ENCODE measurements at places on chromosomes 7 and 10.

GRCh38 chr10:131849591-131850382, 51.0 kb upstream of the PPP2R2D start:
- DNase-seq: no peak

GRCh38 chr7:51315393-51316261, 982 bp downstream of the COBL start:
- DNase-seq: no peak

DNA sequence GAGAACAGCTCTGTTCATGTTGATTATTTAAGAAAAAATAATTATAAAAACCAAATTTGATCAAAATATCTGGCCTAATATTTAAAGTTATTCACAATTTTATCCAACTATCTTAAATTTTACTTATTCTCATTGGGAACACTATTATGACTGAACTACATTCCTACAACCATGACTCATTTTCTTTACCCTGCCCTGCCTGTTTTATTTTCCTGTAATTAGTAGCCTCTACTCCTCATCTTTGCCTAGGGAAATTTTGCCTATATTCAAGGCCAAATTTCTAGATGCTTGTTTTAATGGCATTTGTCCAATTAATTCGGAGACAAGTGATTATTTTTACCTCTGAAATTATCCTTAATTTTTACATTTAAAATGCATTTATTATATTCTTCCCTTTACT, 289.7 kb upstream of the TMEM229A start:
- DNase-seq: no peak

GRCh38 chr10:75304741-75305390, 69.1 kb upstream of the COMTD1 start:
- no peak for DNase-seq

DNA sequence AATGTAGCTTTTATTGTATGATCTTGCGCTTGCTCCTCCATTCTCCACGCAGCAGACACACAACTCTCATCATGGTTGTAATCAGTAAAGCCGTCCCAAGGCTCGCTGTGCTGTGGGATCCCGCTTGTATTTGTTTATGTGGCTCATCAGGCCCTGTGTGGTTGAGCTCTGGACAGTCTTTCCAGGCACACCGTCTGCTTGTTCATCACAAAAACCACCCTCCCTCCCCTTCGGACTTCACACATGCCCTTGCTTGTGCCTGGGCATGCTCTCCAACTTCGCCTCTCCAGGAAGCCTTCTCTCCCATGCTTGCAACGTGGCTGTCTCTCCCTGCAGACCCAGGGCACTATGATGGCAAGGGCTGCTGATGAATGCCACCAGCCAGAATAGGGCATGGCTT, 62.4 kb downstream of the HK1 start:
- no peak for DNase-seq

GRCh38 chr7:51069411-51070083, 247.1 kb downstream of the COBL start:
- no peak for DNase-seq

- no peak for DNase-seq
Measured at GRCh38 chr10:4780782-4781181, 45.2 kb upstream of the AKR1E2 start.

- no peak for DNase-seq
Measured at GRCh38 chr10:24569330-24569796, 154.3 kb downstream of the ARHGAP21 start.

DNA sequence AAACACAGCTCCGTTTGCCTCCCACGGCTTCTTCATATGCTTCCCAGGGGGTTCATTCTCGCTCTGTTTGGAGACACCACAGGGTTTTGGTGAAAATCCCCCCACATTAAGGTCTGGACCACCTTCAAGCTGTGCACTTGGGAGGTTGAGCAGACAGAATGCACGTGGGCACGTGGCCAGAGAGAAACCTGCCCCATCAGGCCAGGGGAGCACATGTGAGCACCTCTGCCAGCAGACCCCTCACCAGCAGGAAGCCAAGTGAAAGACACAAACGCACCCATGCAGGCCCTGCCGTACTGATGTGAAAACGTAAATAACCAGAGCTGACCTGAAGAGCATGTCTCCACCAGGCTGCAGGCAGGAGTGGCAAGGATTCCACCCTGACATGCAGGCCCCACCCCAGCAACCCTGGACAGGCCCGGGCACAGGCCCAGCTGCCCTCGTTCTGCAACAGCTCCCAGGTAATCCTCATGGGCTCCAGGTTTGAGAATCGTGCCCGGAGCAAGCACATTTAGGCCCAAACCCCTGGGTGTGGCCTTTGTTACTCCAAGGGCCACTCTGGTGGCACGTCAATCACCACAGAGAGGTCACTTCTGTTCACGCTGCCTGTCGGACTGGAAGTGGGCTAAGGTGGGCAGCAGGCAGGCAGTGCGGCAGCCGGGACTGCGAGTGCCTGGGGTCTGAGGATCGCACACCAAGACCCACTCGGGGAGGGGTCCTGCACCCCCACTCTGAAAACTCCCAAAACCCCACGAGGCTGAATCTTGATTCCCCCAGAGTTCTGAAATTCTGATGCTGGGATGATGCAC, 184.4 kb downstream of the PTPRN2 start:
- no peak for DNase-seq

GRCh38 chr10:88553116-88553752, 29.9 kb downstream of the RNLS start:
- peak; percentile 62 for DNase-seq

DNA sequence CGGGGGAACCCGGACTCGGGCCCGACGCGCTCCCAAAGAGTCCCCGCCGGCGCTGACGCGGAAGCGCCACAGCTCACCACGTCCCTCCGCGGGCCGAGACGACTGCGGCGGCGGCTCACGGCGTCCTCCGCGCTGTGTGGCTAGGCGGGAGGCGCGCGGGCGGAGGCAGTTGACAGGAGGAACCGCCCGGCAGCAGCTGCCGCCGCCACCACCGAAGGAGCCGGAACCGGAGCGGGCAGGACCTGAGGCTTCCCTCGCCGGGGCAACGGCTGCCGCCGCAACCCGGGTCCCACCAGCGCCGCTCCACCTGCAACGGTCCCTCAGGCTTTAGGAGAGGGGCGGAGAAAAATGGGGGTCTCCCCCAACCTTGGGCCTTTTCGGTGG, 334 bp downstream of the ZNF800 start:
- peak; percentile 67 for DNase-seq

GRCh38 chr10:10897400-10897799, 120.3 kb upstream of the CELF2 start:
- no peak for DNase-seq

GRCh38 chr7:31192986-31193385, 140.9 kb downstream of the ADCYAP1R1 start:
- peak; percentile 30 for DNase-seq
